Muscle of back (tissue), 13 donors: ENCODE measurements at places on chromosomes 3 and 15.

GRCh38 chr3:14412831-14413380 is 10.5 kb downstream of the SLC6A6 start:
- DNase-seq: no peak

DNA sequence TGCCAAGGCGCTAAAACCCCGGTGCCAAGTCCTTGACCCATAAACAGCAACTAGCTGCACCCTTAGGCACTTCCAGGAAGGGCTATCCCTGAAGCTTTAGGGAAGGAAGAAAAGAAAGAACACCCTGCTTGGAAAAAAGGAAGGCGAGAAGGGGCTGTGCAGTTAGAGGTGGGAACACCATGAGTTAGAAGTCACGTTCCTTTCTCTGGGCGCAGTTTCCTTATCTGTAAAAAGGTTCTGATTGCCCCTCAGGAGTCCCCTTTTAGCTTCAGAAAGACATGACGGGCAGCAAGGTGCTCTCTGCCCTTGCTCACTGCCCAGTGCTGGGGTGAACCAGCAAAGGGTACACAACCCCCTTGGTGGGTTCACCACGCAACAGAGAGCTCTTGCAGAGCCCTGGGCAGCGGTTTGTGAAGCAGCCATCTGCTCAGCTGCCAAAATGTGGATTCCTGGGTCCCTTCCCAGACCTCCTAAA is 798 bp downstream of the GCHFR start:
- no peak for DNase-seq

DNA sequence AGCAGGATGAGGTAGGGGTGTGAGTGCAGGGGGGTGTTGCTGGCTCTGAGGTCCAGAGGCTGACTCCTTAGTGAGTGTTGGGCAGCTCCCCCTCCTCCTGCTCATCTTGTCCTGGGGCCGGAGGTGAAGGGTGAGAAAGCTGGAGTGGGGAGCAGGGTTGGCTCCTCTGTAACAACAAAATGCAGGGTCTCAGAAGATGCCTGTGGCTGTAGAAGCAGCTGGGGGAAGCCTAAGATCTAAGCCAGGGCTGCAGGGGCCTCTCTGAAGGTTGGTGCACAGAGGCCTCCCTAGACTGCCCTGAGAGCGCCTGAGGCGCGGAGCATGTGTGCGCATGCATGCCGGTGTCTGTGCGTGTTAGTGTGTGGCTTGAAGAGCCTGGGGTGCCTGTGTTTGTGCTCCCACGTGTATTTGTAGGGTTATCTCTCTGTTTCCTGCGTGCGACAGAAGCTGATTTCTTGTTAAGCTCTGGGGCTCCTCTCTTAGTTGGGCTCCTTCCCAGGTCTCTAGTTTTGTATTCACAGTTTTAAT is 5.3 kb upstream of the HDAC11 start:
- no peak for DNase-seq

- no peak for DNase-seq
Measured at GRCh38 chr3:191484461-191484860, 23.5 kb downstream of the PYDC2 start.

DNA sequence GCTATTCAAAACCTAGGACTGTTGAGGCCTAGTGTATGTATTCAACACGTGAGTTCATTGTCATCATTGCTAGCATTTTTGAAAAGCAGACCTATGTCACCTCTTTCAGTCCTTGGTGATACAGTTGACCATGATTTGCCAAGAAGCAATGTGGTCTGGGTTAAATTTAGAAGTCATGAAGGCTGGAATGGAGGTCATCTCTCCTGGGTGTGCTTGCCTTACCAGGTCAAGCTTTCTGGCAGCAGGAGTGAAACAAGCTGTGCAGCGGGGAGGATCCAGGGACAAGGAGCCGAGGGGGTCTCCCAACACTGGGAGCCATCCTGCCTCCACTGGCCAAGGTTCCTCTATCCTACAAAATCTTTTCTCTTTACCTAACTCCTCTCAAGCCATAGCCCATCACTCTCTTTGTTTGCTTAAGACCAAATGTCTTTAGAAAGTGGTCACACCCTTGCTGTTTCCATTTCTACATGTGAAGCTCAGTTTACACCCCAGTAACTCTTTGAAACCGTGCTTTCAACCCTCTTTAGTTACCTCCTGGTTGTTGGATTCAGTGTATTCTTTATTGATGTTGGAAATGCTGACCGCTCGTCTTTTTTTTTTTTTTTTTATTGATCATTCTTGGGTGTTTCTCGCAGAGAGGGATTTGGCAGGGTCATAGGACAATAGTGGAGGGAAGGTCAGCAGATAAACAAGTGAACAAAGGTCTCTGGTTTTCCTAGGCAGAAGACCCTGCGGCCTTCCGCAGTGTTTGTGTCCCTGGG is 40.0 kb downstream of the SLC28A2 start:
- DNase-seq: no peak

DNA sequence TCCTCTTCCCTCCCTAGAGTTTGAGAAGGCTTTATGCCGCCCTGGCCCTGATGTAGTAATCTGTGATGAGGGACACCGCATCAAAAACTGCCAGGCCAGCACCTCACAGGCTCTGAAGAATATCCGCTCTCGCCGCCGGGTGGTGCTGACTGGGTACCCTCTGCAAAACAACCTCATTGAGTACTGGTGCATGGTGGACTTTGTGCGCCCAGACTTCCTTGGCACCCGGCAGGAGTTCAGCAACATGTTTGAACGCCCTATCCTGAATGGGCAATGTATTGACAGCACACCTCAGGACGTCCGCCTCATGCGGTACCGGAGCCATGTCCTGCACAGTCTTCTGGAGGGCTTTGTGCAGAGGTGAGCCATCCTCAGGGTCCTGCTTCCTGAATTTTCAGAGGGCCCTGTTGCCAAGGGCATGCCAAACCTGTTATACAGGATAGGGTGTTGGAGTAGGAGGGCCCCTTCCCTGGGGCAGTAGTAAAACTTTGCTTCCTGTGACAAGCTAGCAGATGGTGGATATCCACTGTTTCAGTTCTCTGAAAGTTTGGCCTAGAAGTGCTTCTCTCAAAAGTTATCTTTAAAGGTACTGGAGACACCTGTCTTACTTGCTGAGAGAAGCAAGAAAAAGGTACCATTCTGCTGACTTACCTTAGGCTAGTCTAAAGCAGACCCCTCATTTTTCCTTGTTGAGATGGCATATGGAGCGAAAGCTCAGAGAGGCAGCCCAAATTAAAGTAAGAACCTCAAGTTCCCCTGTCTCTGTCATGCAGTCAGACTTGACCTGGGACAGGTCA is 33.7 kb upstream of the TEX264 start:
- no peak for DNase-seq

- DNase-seq: no peak
Measured at GRCh38 chr3:120793601-120794000, 51.1 kb downstream of the GTF2E1 start.

GRCh38 chr3:53171064-53171418 is 10.0 kb downstream of the PRKCD start:
- no peak for DNase-seq

- DNase-seq: no peak
Measured at GRCh38 chr3:42101481-42101880, 10.3 kb downstream of the TRAK1 start.

DNA sequence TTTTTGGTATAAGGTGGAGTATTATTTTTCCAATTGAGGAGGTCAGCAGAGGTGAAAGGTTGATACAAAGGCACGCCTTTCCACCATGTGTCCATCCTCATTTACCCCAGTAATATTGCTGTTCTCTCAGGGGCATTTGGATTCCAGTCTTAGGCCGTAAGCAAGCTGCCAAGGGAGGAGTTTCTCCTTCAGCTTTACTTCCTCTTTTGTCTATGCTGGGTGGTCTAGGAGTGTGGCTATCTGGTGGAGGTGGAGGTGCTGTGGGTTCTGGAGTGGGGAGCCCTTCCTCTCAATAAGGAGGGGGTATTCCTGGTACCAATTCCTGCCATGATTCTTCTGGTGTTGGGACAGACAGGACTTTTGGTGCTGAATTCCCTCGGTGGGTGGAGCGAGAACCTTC is 340.6 kb downstream of the KCNH8 start:
- DNase-seq: no peak

GRCh38 chr15:83287541-83288027 is 3.1 kb upstream of the BNC1 start:
- no peak for DNase-seq

DNA sequence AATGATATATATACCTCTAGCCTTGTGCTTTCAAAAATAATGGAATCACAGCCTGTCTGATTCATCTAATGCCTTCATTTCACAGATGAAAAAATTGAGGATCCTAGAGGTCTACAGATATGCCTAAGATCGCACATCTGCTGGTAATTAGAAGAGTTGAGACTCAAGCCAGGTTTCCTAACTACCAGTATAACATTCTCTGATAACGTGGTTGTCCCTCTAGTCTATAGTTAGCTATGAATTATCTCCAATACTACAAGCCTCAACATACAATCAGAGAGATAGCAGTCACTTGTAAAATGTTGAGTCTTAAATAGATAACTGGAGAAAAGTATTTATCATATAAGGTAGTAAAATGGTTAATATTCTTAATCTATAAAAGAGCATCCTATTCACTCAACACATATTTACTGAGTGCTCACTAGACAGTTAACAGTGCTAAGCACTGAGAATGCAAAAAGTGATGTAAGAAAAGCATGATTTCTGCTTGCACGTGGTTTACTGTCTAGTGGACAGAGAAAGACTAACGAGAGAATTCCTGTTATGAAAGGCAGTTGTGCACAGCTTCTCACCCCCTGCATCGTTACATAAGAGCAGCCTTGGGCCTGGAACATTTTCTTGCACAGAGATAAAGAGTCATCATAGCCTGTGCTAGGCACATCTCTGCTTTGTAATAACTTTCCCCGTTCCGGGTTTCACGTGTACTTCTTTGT is 4.9 kb upstream of the ENTPD3 start:
- no peak for DNase-seq

GRCh38 chr15:67838789-67839332 is 984 bp downstream of the RNU6-1 start:
- DNase-seq: no peak

GRCh38 chr3:141228395-141228794 is 3.2 kb upstream of the PXYLP1 start:
- no peak for DNase-seq

DNA sequence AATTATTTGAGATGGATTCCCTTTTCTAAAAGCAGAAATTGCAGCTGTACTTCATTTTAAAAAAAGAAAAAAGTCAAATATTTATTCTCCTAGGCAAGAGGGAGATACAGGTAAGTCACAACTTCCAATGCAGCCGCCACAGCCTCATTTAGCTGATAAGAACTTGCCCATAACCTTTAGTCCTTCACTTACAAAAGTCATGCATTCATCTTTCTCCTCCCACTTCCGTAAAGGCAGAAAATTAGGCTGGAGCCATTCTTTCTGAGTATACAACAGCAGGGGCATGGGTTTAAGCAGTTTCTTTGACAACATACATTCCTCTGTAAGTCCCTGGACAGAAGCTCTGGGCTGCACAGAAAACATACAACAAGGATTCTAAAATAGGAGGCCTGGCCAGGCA is 4.3 kb downstream of the SUCLG2 start:
- DNase-seq: no peak

DNA sequence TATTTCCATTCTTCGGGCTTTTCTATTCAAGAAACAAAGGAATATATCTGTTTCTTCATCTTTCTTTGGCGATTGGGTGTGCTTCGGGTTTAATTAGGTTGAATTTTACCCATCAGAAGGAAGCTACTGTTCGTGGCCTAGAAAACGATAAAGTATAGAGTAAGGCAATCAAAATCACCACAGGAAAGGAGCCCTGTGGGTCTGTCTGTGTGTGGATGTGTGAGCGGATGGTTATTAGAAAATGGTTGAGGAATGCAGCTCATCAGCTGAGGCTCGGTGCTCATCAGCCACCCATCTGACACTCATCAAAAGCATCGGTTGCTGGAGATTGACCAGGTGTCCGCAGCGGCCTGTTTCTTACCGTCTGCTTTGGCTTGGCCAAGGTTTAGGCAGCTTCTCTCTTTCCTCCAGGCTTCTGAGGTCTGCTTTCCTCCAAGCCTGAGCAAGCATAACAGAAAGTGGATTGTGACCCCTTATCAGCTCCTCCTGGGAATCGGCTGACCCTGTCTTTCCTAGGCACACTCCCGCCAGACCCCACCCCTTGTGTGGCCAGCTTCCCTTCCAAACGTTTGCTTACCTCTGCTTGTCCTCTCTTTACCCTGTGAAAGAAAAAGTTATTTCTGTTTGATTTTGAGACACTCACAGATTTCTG is 17.6 kb upstream of the ISLR start:
- DNase-seq: no peak

- DNase-seq: peak; percentile 81
Measured at GRCh38 chr3:110180733-110181132, 843.4 kb upstream of the DPPA4 start.

GRCh38 chr3:29763115-29763514 is 482.2 kb downstream of the RBMS3 start:
- no peak for DNase-seq

- peak; percentile 60 for DNase-seq
Measured at GRCh38 chr3:66582721-66583423, 82.0 kb upstream of the LRIG1 start.

DNA sequence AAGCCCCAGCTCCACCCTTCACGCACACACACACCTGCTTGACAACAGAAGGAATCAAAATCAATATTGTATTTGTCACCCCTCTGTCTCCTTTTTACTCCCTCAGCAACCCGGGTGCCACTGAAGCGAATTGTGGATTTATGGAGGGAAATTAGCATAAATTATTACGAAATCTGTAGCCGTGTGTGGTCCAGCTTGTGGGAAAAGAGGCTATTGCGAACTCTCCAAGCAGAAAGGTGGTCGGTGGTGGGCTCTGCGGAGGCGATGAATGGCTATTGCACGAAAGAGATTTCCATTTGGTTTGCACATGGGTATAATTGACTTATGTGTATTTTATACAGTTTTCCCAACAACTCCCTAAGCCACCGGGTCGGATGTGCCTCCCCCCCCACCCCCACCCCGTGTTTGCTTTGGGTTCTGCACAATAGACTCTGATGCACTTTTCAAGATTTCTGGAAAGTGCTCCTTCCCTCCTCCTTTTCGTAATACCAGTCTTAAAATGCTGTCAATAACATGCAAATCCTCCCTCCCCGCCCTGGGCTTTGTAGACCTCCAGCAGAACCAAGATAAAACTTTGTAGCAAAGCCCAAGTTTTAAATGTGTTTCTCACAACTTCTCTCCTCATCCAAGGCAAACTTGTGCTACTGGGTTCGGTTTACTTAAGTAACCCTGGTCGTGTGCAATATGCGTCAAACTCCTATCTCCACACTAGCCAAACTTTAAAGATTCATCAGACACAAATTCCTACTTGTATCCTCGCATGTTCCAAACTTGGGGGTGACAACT is 3.1 kb upstream of the FOXB1 start:
- no peak for DNase-seq

DNA sequence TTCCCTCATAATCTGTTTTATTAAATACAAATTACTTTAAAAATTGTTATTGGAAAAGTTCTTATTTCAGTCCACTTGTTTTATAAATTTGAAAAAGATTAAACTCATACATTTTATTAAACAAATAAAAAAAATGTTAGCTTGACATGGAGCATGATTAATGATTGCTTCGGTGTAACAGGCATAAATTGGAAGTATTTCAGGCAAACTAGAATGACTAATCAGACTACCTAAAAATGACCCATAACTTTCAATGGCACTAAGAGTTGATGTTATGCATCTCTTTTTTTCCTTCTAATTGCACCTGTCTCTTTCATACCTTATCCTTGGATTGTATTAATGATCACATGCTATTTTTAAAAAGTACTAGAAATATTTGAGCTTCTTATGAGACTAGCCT is 343.3 kb downstream of the ZNF385D start:
- DNase-seq: no peak

- DNase-seq: peak; percentile 57
Measured at GRCh38 chr15:87661454-87662355, 594.8 kb downstream of the NTRK3 start.
